ENCODE measurements at places on chromosomes 12 and 14. TPM values are rescaled to one million over a fixed set of nuclear protein-coding genes. Genes with fewer than 3 reads are reported as not detected.

The KIF26A gene
- total RNA-seq, result 17.8 TPM

The GALNT9 gene
- 7.2 TPM for total RNA-seq

The ATF1 gene
- 26.6 TPM for total RNA-seq

The SEL1L gene
- 70.4 TPM for total RNA-seq

The PIANP gene
- 4.1 TPM for total RNA-seq

The TM9SF1 gene
- 20.7 TPM for total RNA-seq

The TAS2R14 gene
- total RNA-seq, result 30.4 TPM

The LRRC10 gene
- not detected for total RNA-seq

The LGALS3 gene
- total RNA-seq, result 6.3 TPM

The PITPNM2 gene
- total RNA-seq, result 20.3 TPM

The RFX4 gene
- 9.4 TPM for total RNA-seq

The LRP1 gene
- 135 TPM for total RNA-seq

The PRH2 gene
- 2.8 TPM for total RNA-seq

The DPPA3 gene
- total RNA-seq, result not detected

The ERP27 gene
- not detected for total RNA-seq

The ATG101 gene
- 22.2 TPM for total RNA-seq

The KRT5 gene
- total RNA-seq, result not detected

The NPFF gene
- total RNA-seq, result not detected

The GPR65 gene
- total RNA-seq, result not detected

The ZNF10 gene
- 40.4 TPM for total RNA-seq

The RNF212B gene
- not detected for total RNA-seq

The MED13L gene
- total RNA-seq, result 386 TPM

The SSTR1 gene
- total RNA-seq, result 10.0 TPM

The CLEC4E gene
- total RNA-seq, result not detected

The DACT1 gene
- total RNA-seq, result 269 TPM

The ARF3 gene
- total RNA-seq, result 71.4 TPM

The TSHR gene
- 0.63 TPM for total RNA-seq

The RPL10L gene
- total RNA-seq, result not detected

The PRIMA1 gene
- total RNA-seq, result not detected

The NANOG gene
- total RNA-seq, result under 0.01 TPM

The LRRK2 gene
- 11.6 TPM for total RNA-seq
